ENCODE measurements at places on chromosomes 1 and 21.

- DNase-seq = no peak
Measured at GRCh38 chr1:65821386-65821785, 28.7 kb downstream of the PDE4B start.

GRCh38 chr1:20486457-20487235 lies 636 bp upstream of the CAMK2N1 start:
- peak; percentile 64 for DNase-seq

DNA sequence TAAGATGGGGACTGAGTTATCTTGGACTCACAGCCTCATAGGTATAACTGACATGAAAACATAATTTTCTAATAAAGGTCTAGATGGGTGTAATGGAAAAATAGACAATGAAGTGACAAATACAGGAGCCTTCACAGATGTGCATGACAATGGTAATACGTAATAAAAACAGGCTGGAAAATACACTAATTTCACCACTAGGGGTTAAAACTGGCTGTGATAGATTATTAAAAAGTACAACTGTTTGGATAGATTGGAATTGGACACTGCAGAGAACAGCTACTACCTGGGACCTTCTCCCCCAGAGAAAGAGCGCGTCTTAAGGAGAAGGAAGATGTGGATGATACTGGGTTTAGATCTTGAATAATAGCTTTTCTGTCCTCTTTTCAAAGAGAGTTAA lies 9.8 kb downstream of the KAZN start:
- no peak for DNase-seq

DNA sequence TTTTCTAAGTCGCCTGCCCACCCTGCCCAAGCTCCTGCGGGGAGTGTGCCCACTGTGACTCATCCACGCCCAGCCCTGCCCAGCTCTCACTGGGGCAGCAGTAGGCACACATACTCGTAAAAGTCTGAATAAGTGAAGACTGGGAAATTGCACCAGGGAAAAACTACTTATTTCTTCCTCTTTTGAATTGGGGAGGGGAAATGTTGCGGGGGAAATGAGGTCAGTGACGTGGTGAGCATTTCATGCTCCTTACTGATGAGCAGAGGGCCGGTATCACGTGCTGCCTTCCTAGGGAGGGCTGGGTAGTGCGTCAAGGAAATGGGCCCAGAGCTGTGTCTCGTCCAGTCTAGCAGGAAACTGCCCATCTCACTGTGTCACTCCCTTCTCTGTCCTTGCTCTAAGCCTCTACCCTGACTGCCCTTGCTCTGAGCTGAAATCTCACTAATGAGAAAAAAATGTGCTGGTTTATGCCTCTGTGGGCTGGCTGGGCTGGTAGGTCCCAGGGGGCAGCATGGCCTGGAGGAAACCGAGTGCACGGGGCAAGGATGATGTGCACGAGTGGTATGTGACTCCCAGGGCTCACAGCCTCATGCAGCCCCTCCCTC lies 13.5 kb upstream of the TNFRSF1B start:
- no peak for DNase-seq

- no peak for DNase-seq
Measured at GRCh38 chr1:235225299-235225698, 64.2 kb upstream of the RBM34 start.

DNA sequence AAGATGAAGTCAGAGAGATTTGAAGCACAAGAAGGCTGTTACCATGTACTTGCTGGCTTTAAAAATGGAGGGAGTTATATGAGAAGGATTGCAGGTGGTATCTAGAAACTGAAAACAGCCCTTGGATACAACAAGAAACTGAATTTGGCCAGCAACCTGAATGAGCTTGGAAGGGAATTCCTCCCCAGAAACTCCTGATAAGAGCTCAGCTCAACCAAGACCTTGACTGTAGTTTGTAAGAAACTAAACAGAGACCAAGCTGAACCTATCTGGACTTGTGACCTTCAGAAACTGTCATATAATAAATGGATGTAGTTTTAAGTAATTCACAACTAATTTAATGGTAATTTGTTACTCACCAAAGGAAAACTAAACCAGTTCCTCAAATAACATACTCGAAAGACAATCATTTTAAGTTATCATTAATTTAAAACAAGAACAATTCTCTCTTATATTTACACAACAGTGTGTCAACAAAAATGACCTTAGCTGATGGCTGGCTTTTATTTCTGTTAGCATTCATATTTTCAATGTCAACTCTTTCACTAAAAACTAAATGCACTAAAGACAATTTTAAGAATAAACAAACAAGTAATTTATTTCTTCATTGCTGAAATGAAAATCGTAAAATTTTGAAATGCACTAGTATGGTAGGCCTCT lies 1218.4 kb upstream of the TMPRSS15 start:
- DNase-seq = no peak

DNA sequence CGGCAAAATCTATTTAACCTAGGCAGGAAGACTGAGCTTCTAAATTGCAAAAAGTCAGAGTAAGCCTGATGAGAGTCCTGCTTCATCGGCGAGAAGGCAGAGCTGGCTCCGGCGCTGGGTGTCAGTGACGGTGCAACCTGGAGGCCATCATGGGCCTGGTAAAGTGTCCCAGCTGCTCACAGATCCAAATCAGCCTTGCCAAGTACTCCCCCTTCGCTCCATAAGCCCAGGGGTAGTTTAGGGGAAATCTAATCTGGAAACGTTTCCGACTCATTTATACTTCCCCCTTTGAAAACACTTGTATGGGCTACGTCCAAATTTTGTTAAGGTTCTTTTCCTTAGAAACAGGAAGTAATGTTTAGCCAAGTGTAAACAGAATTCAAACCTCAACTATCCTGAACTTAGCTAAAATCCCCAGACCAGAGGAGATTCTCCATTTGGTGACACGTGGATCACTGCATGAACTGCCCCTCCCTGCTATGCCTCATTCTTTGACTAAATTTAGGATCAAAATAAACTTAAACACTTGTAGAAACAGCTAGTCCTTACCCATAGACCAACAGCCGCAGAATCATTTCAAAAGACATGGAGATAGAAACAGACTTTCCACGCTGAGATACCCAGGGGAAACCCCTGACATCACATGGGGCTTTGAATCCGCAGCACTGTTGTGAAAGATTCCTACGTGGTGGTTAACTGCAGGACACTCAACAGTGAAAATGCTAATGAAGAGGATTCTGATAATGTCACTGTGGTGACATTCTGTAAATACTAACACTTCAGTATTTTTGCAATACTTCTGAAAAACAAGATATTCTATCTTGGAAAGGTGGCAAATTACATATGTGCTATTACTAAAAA lies 172.7 kb downstream of the TGFBR3 start:
- DNase-seq = no peak

- no peak for DNase-seq
Measured at GRCh38 chr1:109623601-109624161, 4.0 kb downstream of the AMPD2 start.

DNA sequence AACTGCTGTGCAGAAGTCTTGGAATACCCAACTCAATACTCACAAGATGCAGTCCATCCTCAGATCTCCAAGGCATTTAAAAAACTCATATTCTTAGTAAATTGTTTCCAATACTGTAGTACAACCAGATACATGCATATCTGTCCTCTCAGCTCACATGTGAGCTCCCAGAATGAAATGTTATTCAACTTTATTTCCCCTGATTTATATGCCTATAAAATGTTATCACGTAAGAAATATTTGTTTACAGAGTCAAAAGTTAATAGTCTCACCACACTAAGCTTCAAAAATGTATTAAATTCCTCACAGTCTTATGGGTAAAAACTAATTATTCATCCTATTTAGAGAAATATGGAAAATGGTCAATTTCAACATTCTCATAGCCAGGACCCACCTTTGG lies 56.6 kb downstream of the LTN1 start:
- no peak for DNase-seq

- peak; percentile 85 for DNase-seq
Measured at GRCh38 chr1:26190373-26190987, at the start of gene CATSPER4. TSS of gene CATSPER4 (plus strand) at chr1:26190602. CDS start at chr1:26190628, 26 bp downstream.

DNA sequence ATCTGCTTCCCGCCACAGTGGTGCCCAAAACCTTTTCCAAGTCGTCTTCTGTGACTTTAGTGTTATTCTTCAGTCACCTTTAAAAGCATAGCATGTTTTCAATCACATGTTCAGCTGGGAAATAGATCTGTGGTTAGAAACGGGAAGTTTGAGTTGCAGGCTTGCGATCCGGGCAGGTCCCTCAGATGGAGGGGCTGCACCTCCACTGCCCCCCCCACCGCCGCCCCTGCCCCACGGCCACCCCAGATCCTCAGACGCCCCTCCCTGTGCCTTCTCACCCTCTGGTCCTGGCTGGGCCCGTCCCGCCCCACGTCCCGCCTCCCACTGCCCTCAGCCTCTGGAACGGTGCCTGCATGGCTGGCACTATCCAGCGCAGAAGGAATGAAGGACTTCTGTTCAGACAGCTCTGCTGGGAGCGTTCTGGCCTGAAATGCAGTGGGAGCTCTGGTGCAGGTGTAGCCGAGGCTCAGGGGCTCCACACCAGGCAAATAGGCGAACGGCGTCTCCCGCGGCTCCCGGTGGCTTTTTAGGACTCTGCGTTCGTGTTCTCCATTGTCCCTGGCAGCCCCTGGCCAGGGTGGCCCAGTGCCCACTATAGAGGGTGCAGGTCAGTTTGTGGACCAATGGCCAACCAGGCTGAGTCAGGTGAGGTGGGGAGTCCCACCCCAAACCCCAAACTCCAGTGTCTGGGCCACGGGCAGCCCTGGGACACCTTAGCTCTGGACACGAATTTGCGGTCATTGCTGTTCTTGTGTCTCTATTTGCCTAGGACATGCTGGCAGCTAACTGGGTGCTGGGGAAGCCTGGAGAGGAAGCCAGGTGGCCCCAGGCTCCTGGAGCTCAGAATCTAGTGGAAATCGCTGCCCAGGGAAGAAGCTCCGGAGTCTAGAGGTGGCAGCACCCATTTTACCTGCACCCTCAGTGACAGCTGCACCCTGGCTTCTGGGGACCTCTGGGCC lies 67.1 kb downstream of the FAAP20 start:
- no peak for DNase-seq

GRCh38 chr1:192984080-192984479 lies 75.1 kb downstream of the UCHL5 start:
- DNase-seq = no peak

DNA sequence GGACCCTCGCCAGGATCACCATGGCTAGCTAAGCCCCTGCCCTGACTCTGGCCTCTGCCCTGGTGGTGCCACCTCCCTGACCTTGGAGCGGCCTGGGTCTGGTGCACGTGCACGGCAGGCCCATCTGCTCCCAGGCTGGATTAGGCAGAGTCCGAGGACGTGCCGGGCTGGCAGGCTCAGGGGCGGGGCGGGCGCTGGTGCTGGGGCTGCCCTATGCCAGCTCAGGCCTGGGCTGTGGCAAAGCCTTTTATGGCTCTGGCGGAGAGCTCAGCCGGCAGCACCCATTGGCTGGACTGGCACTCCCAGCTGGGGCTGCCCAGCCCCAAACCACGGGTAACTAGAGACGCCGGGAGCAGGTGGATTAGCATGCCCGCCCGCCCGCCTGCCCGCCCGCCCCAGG lies 17.1 kb upstream of the EDN2 start:
- DNase-seq = no peak

GRCh38 chr1:31919591-31919990 lies 18.6 kb downstream of the PTP4A2 start:
- no peak for DNase-seq

GRCh38 chr1:97427371-97427770 lies 493.5 kb downstream of the DPYD start:
- no peak for DNase-seq

DNA sequence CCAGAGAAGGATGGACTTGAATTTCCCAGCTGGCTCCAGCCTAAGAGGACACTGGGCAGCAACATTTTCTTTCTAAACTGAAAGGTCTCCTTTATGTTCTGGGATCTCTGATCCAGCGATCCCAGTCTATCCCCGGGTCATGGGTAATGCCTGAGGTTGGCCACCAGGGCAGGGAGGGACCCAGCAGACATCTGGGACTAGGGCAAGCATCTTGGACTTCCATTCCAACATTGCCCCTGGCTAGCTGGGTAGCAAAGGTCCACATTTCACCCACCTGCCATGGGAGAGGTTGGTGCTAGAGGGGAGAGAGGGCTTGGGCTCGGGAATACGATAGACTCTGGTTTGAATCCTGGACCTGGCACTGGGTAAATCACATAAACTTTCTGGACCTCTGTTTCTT lies 84.6 kb downstream of the LRRN2 start:
- DNase-seq = no peak

- DNase-seq = no peak
Measured at GRCh38 chr1:163442895-163443294, 121.1 kb downstream of the NUF2 start.

- no peak for DNase-seq
Measured at GRCh38 chr1:25541889-25542658, 1.3 kb upstream of the LDLRAP1 start.

DNA sequence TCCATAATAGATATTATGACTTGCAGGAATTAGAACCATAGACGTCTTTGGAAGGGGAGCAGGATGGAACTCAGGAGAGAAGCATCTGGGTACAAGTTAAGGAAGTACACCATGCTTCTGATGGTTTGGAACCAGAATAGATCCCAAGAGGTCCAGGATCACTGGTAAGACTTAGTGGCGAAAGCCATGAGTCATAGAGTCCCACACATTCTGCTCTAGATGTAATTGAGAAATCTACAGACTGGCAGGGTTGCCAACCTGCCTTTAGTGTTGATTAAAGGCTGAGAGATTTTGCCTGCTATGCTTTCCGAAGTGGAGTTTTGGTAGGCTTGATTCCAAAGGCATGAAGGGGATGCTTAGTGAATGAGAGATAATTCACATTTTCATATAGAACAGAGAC lies 57.1 kb upstream of the C1orf87 start:
- DNase-seq = no peak

- no peak for DNase-seq
Measured at GRCh38 chr1:58293388-58293787, 253.1 kb downstream of the OMA1 start.

GRCh38 chr1:12640237-12640957 lies 3.5 kb upstream of the AADACL4 start:
- no peak for DNase-seq

GRCh38 chr1:42786097-42786496 lies 1.3 kb downstream of the TMEM269 start:
- no peak for DNase-seq

DNA sequence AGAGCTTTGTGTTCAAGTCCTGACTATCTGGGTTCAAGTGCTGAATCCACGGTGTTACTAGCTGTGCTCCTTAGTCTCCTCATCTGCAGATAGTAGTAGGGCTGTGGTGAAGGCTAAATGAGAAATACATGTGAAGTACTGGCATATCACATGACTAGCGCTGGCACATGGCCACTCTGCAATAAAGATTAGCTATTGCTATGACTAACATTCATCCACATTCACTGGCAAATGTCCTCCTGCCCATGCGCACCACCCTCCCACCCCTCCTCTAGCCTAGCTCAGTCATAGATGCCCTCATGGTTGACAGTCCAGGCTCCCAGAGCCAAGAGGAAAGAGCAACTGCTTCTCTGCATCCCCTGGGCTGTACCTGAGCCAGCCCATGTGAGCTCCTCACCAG lies 8.5 kb upstream of the COL8A2 start:
- DNase-seq = no peak

DNA sequence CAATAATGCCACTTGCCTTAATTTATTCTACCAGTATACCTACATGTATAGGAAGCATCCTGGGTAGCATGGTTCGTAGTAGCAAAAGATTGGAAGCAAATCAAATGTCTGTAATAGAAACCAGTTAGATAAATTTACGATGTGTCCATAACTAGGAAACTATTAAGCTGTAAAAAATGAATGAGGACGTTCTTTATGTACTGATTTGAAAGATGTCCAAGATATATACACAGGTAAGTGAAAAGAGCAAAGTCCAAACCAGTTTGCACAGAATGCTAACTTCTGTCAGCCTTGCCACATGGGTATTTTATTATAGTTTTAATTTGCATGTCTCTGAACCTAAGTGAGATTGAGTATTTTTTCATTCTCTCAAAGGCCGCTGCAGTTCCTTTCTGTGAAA lies 251.8 kb upstream of the IRF2BP2 start:
- DNase-seq = no peak
